ENCODE measurements at places on chromosomes 1 and 21. TPM values are rescaled to one million over a fixed set of nuclear protein-coding genes. Genes with fewer than 3 reads are reported as not detected.

UAP1 gene
- total RNA-seq, result 332 TPM

NTNG1 gene
- 2.7 TPM for total RNA-seq

ANKRD65 gene
- total RNA-seq, result 1.7 TPM

PADI3 gene
- total RNA-seq, result not detected

PADI2 gene
- not detected for total RNA-seq

TMOD4 gene
- total RNA-seq, result 0.52 TPM

LRRIQ3 gene
- total RNA-seq, result 1.5 TPM

SPRR2G gene
- not detected for total RNA-seq

FMO2 gene
- 3.6 TPM for total RNA-seq

SPRR2F gene
- total RNA-seq, result not detected

USH2A gene
- under 0.01 TPM for total RNA-seq

CFHR2 gene
- total RNA-seq, result not detected

S100A11 gene
- 210 TPM for total RNA-seq

UCK2 gene
- total RNA-seq, result 44.4 TPM

GOLT1A gene
- total RNA-seq, result not detected

S100A12 gene
- not detected for total RNA-seq

CATSPERE gene
- total RNA-seq, result 2.4 TPM

FCGR3A gene
- total RNA-seq, result not detected

ATAD3C gene
- 0.13 TPM for total RNA-seq

CELA3A gene
- not detected for total RNA-seq

EEIG2 gene
- 18.7 TPM for total RNA-seq

SH2D2A gene
- 0.52 TPM for total RNA-seq

PPIAL4G gene
- under 0.01 TPM for total RNA-seq

OR2T29 gene
- total RNA-seq, result not detected

KDF1 gene
- total RNA-seq, result not detected

IFNLR1 gene
- total RNA-seq, result 0.22 TPM

PKLR gene
- total RNA-seq, result 0.13 TPM

CNTN2 gene
- 0.86 TPM for total RNA-seq

C1orf185 gene
- not detected for total RNA-seq

RPL22 gene
- 161 TPM for total RNA-seq

ALDH4A1 gene
- total RNA-seq, result 8.2 TPM

NCSTN gene
- 116 TPM for total RNA-seq

PRKCZ gene
- total RNA-seq, result 5.8 TPM

CZIB gene
- 55.3 TPM for total RNA-seq

MAB21L3 gene
- total RNA-seq, result 0.26 TPM

RGS8 gene
- 0.78 TPM for total RNA-seq

CD48 gene
- not detected for total RNA-seq

GCSAML gene
- not detected for total RNA-seq
